ENCODE measurements at places on chromosomes 3 and 15. TPM values are rescaled to one million over a fixed set of nuclear protein-coding genes. Genes with fewer than 3 reads are reported as not detected.

FSIP1 gene
- not detected for total RNA-seq

C2CD4B gene
- total RNA-seq, result 1.5 TPM

EPB42 gene
- not detected for total RNA-seq

CAV3 gene
- 12.0 TPM for total RNA-seq

LRRC28 gene
- 22.0 TPM for total RNA-seq

FAM174B gene
- total RNA-seq, result 11.9 TPM

TMEM158 gene
- total RNA-seq, result 0.31 TPM

RGMA gene
- total RNA-seq, result 290 TPM
